ENCODE measurements at places on chromosomes 5 and 9. TPM values are rescaled to one million over a fixed set of nuclear protein-coding genes. Genes with fewer than 3 reads are reported as not detected.

- no peak overlapping the region for H3K4me3 ChIP-seq
- no peak overlapping the region for H3K27ac ChIP-seq
- no peaks in the 10 kb centered on the region for H3K27me3 ChIP-seq
- no peaks in the 10 kb centered on the region for H3K36me3 ChIP-seq
- DNase-seq, result no peak
These were observed 74.2 kb upstream of the GRAMD2B start for GRCh38 chr5:126348855-126349635.

DNA sequence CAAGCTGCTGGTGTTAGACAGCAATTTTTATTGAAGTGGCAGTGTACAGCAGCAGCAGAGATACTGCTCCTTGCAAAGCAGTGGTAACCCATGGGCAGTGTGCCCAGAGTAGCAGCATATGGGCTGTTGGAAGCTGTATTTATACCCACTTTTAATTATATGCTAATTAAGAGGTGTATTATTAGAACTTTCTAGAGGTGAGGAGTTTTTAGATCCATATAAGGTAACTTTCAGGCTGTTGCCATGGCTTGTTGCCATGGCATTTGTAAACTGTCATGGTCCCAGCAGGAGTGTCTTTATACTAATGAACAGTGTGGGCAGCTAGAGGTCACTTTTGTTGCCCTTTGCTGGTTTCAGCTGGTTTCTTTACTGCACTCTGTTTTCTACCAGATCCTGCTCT is 3.7 kb upstream of the PJA2 start:
- H3K4me1 ChIP-seq, result no peaks in the 10 kb centered on the region
- no peak overlapping the region for H3K27ac ChIP-seq
- no peak overlapping the region for H3K4me3 ChIP-seq
- H3K27me3 ChIP-seq, result no peaks in the 10 kb centered on the region
- DNase-seq, result no peak

DNA sequence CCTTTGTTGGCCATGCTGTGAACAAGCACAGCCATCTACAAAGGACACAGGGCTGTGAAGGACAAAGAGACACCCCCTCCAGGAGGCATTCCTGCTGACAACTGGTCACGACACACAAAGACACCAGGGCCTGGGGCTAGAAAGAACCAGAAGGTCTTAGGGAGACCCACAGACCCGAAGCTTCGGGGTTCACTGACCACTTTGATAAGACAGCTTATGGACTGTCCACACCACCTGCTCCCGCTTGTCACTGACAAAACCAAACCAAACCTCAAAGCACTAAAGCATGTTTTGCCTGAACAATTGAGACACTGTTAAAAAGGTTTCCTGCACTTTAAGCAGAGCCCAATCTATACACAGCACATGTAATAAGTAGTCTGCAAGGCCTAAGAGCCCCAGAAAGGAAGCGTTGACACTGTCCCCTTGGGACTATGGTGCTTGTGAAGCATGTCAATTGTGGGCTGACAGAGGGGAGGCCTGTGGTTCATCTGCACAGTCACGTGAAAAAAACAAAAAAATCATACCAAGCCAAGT is 185.0 kb downstream of the GAPVD1 start:
- DNase-seq, result no peak
- no peak overlapping the region for H3K27ac ChIP-seq
- peaks cover 10% of the 10 kb centered on the region for H3K4me1 ChIP-seq
- no peak overlapping the region for H3K4me3 ChIP-seq
- H3K36me3 ChIP-seq, result no peaks in the 10 kb centered on the region

GRCh38 chr5:177511796-177512675 is 2.4 kb upstream of the DOK3 start:
- no peak overlapping the region for H3K27ac ChIP-seq
- peaks cover 5% of the 10 kb centered on the region for H3K4me1 ChIP-seq
- no peak for DNase-seq
- H3K36me3 ChIP-seq, result no peaks in the 10 kb centered on the region
- no peaks in the 10 kb centered on the region for H3K27me3 ChIP-seq

- H3K4me3 ChIP-seq, result no peak overlapping the region
- H3K4me1 ChIP-seq, result peaks cover 5% of the 10 kb centered on the region
- no peak overlapping the region for H3K27ac ChIP-seq
- DNase-seq, result no peak
- no peaks in the 10 kb centered on the region for H3K27me3 ChIP-seq
These were observed 94.6 kb upstream of the DNAH5 start for GRCh38 chr5:14039063-14039462.

DNA sequence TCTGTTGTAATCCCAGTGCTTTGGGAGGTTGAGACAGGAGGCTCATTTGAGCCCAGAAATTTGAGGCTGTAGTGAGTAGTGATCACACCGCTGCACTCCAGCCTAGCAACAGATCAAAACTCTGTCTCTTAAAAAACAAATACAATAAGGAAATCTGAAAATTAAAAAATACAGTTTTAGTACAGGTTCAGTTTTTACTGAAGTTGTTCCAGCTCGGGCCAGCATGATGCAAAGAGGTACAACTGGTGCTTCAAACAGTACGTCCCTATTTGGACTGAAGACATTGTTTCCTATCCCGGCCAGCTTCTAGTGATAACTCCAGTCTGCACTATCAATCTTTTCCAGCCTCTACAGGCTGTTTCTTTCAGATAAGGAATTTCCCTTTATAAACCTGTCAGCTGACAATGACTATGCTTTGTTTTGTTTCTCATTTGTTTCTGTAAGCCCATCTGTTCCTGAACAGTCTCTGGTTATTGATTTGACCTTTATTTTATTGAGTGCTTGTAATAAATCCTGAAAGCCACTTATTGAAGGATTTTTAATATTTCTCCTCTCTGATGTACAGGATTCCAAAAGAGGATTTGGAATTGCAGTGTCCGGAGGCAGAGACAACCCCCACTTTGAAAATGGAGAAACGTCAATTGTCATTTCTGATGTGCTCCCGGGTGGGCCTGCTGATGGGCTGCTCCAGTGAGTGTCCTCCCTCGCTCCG is 41.9 kb downstream of the TJP2 start:
- no peaks in the 10 kb centered on the region for H3K27me3 ChIP-seq
- peaks cover 22% of the 10 kb centered on the region for H3K4me1 ChIP-seq
- H3K36me3 ChIP-seq, result no peaks in the 10 kb centered on the region

DNA sequence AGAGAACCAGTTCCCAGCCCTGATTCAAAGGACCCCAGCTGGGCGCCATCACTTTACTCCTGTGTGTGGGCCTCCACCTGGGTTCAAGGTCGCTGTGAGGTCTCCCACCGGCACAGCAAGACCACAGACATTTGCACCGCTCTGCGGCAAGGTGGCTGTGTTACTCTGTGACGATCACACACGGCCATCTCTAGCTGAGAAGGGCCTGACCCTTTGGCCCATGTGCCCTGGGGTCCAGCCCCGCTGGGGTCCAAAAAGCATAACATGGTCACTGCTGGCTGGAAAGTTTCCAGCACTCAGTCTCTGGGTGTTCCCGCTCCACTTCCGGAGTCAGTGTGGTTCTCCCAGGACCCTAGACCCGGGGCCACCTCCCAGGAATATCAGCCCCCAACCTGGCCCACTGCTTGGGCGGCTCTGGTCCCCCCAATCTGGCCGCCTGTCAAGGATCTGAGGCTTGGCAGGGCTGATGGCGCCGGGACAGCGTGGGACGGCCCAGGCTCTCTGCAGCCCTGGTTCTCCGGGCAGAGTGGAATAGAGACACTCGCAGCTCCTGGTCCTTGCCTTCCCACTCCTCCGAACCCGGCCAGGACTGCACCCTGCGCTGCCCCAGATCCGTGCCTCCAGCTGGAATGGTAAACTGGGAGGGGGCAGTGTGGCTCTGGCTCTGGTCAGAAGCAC is 3.9 kb upstream of the LMX1B start:
- no peaks in the 10 kb centered on the region for H3K27me3 ChIP-seq
- DNase-seq, result no peak
- H3K27ac ChIP-seq, result no peak overlapping the region
- no peak overlapping the region for H3K4me3 ChIP-seq
- H3K4me1 ChIP-seq, result peaks cover 4% of the 10 kb centered on the region
- H3K36me3 ChIP-seq, result no peaks in the 10 kb centered on the region

DNA sequence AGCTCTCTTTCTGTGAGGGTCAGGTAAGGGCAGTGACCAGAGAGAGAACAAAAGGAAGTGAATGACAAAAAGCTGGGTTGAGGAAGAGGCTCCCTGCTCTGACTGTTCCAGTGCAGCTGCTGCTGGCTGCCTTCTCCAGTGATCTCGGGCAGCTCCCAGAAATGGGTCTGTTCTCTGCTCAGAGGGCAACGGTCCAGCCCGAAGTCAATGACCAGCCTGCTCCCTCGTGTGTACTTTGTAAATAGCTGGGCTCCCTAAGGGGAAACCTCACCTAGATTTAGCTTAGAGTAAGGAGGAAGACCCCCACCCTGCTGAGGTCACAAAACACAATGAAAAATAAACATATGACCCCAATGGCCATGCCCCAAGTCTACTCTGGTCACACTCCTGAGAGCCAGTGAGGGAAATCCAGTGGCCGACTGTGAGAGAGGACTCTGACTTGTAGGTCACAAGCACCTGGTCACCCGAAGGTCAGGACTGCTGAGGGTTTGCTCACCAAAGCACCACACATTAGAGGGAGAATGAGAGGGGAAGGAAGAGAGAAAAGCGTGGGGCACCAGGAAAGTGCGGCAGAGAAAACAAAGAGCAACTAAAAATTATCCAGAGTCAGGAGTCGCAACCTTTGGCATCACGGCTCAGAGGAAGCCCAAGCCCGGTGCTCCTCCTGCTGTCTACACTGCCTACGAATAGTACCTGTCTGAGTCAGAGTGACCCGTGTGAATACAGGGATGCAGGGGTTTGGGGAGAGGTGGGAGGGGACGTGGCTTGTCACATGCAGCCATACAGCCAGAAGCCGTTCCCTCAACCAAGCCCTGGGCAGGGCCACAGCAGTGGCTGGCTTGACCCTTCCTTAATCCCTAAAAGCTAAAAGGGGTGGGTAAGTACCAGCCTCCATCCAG is 19.8 kb downstream of the NIPAL4 start:
- H3K27ac ChIP-seq, result no peak overlapping the region
- H3K27me3 ChIP-seq, result no peaks in the 10 kb centered on the region
- H3K4me1 ChIP-seq, result no peaks in the 10 kb centered on the region
- no peak overlapping the region for H3K4me3 ChIP-seq
- DNase-seq, result no peak

- no peak for DNase-seq
- no peaks in the 10 kb centered on the region for H3K4me1 ChIP-seq
- H3K36me3 ChIP-seq, result no peaks in the 10 kb centered on the region
- no peak overlapping the region for H3K4me3 ChIP-seq
- no peaks in the 10 kb centered on the region for H3K27me3 ChIP-seq
These were observed 122.9 kb downstream of the DMAC1 start for GRCh38 chr9:7676609-7677156.

DNA sequence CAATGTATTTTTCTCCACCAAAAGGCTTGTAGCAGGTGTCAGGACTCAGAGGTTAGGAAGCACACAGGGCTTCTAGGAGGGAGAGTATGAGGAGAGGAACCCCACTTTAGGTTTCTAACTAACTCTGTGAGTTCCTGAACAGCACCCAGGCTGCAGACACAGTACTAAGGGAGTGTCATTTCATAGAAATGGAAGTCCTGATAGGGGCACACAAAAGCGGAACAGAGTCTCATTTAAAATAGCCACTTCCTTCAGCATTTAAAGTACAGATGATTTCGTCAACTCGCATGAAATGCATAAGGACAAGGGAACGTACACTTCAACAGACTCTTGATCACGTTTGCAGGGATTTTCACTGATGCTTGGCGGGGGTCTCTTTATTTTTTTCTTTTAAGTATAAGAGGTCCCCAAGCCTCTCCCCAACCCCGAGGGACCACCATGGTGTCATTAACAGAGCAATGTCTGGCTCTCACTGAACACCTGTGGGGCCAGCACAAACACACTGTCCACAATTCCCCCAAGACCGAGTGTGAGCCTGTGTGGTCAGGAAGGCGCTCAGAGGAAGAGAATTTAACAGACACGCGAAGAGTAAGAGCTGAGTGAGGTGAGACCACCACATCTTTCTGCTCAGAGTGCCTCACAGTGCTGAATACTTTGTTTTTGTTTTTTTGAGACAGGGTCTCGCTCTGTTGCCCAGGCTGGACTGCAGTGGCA is 82.3 kb downstream of the SECISBP2 start:
- H3K27ac ChIP-seq, result no peak overlapping the region
- DNase-seq, result no peak
- H3K4me3 ChIP-seq, result no peak overlapping the region
- no peaks in the 10 kb centered on the region for H3K4me1 ChIP-seq

DNA sequence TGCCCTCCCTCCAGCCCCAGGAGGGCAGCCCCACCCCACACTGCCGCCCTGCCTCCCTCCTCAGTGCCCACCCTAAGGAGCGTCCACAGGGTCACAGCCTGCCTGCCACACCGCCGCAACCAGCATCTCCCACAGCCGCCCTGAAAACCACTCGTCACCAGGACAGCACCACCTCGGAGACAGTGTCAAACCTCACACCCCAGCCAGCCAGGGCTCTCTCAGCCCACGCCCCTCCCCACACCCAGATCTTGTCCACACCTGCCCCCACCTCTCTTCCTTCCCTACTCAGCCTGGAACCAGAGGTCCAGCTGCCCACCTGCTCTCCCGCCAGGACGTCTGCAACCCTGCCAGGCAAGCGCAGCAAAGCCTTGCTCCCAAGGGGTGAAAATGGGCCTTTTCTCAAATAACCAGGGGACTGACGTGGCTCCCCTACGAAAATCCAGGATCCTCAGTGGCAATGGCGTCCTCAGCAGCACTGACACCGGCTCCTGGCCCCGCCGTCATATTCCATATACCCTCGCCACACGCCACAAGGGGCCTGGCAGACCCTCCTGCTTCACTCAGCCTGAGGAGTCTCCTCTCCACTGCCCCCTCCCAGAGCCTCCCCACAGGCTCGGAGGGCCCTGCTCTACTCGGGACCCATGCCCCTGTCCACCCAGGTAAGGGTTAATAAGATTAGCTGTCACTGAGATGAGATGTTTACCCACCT is 71.0 kb upstream of the ADAMTS2 start:
- H3K36me3 ChIP-seq, result no peaks in the 10 kb centered on the region
- H3K27ac ChIP-seq, result no peak overlapping the region
- H3K4me3 ChIP-seq, result no peak overlapping the region
- no peaks in the 10 kb centered on the region for H3K27me3 ChIP-seq

DNA sequence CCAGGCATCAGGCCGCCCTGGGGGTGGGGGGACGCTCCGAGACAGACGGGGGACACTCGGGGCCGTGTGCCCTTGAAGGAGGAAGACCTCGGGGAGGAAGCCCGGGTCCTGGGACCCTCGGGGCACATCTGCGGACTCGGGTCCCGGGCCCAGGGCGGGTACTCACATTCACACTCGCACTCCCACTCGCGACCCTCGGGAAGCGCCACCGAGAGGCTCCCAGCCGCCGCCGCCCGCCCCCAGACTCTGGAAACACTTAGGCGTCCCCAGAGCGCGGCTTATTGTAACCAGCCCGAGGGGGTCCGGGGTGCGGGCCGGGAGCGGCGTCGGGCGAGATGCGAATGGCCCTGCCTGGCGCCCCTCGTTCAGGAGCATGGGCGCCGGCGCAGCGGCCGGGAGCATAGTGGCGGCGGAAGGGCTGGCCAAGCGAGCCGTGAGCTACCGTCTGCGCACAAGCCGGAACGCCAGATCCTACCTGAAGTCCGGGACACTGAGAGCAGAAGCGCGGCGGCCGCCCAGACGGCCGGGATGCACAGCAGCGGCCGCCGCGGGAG is 559 bp downstream of the ROR2 start:
- H3K27ac ChIP-seq, result peak overlapping the region; percentile 61
- H3K36me3 ChIP-seq, result no peaks in the 10 kb centered on the region
- peak; percentile 55 for DNase-seq
- no peaks in the 10 kb centered on the region for H3K27me3 ChIP-seq
- H3K4me3 ChIP-seq, result peak overlapping the region; percentile 49

- no peaks in the 10 kb centered on the region for H3K36me3 ChIP-seq
- H3K27ac ChIP-seq, result no peak overlapping the region
- no peaks in the 10 kb centered on the region for H3K4me1 ChIP-seq
- no peaks in the 10 kb centered on the region for H3K27me3 ChIP-seq
- H3K4me3 ChIP-seq, result no peak overlapping the region
- DNase-seq, result peak; percentile 50
These were observed 313.2 kb downstream of the SLIT3 start for GRCh38 chr5:168987543-168988300.

Gene KCNV2
- not detected for total RNA-seq

Gene PDE8B
- 6.4 TPM for total RNA-seq

Gene MOB3B
- 20.0 TPM for total RNA-seq

All from ovary (tissue), 10 donors.